Suprapubic skin (tissue), 4 donors: ENCODE measurements at places on chromosomes 2 and 18. TPM values are rescaled to one million over a fixed set of nuclear protein-coding genes. Genes with fewer than 3 reads are reported as not detected.

The SPC25 gene
- total RNA-seq = 0.62 TPM

The GALR1 gene
- not detected for total RNA-seq

The UGT1A6 gene
- total RNA-seq = 7.4 TPM

The QPCT gene
- total RNA-seq = 75.5 TPM

- DNase-seq = no peak
Observed at GRCh38 chr18:23228102-23229061, 93.1 kb downstream of the CABLES1 start.

DNA sequence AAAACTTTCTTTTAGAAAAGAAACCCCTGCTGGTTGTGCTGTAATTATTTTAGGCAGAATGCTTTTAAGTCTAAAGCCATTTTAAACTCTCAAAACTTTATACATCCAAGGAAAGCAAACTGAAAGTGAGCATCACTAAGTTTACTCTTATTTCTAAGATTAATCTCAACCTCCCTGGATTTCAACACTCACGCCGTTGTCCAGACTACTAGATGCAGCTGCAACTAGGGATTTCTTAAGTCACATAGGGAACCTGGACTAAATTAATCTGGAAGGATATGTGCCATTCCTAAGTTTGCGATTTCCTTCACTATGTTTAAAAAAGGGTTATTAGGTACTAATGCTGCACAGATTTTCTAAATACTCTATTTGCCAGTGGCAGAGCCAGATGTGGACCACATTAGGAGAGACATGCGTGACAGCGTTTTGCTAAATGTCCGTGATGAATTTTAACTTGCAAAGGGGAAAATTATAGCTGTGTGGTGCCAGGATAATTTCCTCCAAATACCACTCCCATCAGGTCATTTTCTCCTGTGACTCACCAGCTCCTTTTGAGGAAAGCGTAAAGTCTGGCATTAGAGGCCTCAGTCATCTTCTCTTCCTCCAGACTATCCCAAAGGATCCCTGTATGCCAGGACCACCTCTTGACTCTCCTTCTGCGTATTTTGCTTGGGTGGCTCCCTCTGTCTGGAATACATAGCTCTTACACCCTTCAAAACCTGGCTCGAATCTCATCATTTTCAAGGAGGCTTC lies 143.7 kb downstream of the ATL2 start:
- DNase-seq = no peak

DNA sequence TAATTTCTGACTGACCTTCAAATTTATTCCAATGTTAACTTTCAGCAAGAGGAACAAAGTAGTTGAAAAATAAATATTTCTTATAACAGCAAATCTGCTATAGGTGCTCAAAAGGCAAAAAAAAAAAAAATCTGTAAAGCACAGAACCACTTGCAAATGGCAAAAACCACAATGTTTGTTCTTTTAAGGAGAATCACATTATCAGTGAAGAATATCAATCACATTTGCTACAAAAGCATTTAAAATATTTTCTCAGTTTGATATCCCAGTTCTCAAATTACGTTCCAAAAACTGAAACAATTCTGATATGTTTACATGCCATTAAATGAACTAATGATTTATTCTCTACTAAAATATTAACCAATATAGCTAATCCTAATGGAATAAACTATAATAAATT lies 163.3 kb downstream of the METTL4 start:
- DNase-seq = no peak

DNA sequence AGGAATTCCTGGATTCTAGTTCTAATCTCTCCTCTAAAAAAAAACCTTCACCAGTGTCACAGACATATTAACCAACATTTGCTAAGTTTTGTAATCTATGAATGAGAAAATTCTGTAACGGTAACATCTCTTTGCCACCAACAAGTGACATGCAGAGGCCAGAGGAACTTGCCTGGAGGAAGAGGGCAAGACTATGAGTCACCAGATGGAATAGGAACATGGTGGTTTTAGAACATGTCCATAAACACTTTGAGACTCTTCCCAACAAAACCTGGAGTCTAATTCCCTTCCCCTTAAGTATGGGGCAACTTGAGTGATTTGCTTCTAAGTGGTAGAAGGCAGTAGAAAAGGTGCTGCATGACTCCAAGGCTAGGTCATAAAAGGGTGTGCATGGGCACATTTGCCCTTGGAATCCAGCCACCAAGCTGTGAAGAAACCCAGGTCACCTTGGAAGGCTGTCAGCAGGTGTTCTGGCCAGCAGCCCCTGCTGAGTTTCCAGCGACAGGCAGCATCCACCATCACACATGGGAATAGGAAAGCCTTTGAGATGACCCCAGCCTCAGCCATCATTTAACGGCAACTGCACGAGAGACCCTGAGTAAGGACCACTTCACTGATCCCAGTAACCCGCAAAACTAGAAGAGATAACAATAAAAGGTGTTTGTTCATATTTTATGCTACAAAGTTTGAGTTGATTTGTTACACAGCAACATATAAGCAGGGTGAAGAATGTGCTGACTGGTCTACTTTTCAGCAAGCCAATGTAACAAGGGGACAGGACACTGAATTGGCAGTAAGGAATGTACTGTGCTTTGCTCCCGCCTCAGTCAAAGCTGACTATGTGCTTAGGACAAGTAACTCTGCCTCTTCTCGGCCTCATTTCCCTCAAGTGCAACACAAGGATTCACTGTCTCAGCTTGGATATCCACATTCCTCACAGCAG lies 90.6 kb downstream of the SKA1 start:
- no peak for DNase-seq

- no peak for DNase-seq
Observed at GRCh38 chr2:80105015-80105640, 199.4 kb downstream of the LRRTM1 start.

DNA sequence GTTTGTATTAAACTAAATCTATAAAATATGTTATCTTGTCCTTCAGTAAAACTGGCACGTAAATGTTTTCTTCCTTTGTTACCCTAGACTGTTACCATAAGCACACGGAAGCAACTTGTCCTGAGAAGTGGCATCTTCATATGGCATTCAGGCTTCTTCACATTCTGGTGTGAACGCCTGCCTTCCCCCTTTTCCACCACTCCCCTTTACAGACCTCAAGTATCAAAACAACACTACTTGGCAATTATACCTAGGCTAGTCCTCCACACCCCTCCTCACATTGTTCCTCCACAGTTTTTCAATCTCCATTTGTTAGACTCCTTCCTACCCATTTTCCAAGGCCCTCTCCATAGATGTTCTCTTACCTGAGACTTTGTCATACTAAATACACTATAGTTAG lies 2.9 kb downstream of the MEX3C start:
- DNase-seq = no peak

GRCh38 chr2:11004199-11004598 lies 92.5 kb downstream of the KCNF1 start:
- DNase-seq = no peak

DNA sequence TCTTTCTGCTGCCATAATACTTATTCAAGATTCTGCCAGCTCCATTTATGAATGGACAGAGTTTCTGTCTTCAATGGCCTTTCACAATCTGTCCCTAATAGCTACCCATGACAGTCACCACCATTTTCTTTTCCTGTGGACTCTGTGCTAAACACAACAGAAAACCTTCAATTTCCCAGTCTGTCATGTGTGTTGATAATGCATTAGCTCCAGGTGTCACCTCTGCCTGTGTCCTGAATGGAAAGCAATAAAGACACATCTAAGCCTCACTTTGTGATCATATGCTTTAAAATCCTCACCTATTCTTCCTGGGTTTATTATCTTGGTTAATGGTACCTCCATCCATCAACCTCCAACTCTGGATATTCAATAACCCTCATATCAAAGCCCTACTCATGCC lies 772.2 kb downstream of the DCDC2C start:
- DNase-seq = no peak

DNA sequence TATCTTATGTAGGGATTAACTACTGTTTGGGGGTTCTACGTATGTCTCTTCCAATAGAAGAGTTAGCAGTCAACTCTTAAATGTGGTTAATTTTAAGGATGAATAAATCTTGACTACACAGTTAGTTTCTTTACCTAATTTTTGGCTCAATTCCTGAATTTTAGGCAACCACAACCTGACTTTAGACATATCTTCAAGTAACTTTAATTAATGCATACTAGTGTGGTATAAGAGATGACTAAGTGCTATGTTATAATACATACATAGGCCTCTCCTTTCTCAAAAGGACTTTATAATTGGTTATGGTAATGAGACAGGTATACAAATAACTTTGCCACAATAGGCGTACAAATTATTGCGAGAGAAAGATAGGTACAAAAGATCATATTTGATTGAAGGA lies 312.0 kb downstream of the IRS1 start:
- no peak for DNase-seq

- DNase-seq = no peak
Observed at GRCh38 chr18:56575819-56576663, 62.4 kb downstream of the TXNL1 start.

DNA sequence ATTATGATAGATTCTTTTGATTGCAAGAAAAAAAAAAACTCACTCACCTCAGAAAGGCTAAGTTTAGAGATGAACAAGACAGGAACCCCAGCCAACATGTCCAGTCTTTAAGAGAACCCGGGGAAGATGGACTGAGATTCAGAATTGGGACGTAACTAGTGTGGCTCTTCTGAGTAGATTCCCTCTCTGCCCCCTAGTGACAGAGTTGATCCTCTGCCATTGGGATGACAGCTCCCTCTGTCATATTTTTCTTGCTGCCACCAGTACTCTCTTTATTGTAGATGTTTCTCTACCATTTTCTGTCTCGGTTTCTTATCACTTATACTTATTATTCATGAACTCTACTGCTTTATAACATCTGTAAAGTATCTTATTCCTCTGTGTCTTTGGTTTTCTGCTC lies 77.7 kb downstream of the GULP1 start:
- DNase-seq = no peak

DNA sequence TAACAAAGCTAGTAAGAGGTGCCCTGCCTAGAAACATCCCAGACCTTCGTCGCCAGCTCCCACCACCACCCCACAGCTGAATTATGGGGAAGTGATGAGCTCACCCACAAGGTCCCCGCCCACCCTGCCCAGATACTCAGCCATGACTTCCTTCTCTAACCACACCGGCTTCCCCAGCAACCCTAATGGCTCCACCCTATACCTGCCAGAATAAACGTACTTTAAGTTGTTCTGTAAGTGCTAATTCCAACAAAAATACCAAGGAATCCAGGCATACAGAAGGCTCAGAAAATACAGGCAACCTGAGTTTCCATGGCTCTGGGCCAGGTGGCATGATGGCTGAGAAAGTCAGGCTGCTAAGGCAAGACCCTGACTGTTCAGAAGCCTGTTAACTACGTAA lies 39.1 kb downstream of the TMEM163 start:
- DNase-seq = no peak
